ENCODE measurements at places on chromosomes 2 and 18.

DNA sequence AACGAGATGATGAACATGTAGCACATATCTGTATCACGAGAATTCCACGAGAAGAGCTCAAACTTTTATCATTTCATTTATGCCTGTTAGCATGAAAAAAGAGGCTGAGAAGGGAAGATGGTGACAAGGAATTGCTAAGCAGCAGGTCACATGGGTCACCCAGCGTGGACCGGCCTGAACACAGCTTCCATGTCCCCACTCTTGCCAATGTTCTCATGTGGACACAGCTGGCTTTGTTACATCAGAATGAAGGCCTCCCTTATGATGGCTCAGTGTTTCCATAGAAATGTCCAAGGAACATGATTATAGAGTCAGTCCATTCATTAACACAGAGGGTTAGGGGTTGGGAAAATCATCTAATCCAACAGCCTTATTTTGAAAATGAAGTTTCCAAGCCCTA is 215.4 kb downstream of the CMPK2 start:
- DNase-seq, result no peak

- no peak for DNase-seq
Measured at GRCh38 chr2:545711-546650, 131.2 kb downstream of the TMEM18 start.

GRCh38 chr18:73793386-73793785 is 354.2 kb downstream of the FBXO15 start:
- DNase-seq, result no peak

GRCh38 chr2:38080346-38080745 is 4.4 kb upstream of the CYP1B1 start:
- DNase-seq, result no peak

DNA sequence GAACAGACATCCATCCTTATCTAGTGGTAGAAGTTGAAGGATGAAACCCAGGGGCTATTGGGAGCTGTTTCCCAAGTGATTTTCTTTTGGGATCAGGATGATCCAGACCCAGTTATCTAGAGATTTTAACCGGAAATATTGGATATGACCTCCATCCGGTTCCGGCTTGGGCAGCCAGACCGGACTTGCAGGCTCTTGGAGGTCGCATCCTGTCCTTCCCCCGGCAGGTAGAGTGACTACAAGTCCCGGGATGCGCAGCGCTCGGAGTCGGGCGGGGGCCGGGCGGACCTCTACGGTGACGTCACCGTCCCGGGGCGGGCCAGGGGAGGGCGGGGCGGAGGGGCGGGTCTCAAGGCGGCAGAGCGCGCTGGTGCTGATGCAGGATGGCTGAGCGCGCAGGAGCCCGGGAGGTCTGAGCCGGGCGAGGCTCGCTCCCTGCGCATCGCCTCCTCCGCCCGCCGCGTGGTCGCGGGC is at the start of gene KIF5C:
Gene KIF5C (plus strand): TSS at position 360 of the 474 bp plus-strand sequence. CDS start 391 bp downstream, outside the sequence.
- DNase-seq, result peak; percentile 90

DNA sequence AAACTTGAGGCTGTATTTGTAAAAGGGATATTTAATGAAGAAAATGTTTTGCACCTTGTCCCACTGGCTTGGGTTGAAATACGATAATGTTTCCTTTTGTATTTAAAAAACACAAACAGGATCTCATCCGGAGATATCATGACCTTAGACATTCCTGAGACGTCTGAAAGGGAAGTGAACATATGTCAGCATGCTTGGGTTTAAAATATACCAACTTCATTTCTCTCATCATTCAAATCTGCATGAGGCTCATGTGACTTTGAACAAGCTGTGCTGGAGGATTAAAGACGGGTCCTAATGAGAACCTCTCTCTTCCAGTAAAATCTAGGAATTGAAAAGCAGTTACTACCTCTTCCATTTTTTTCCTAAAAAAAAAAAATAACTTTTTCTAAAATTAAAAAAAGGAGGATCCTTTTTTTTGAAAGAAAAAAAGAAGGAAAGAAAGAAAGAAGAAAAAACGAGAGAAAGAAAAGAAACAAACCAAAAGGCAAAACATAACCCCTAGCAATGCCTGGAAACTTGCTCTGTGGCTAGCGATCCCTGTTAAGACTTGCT is 106.8 kb upstream of the ZFP36L2 start:
- DNase-seq, result no peak

GRCh38 chr2:237857791-237858190 is 1.6 kb upstream of the RAMP1 start:
- DNase-seq, result no peak

GRCh38 chr2:188773075-188773474 is 201.1 kb upstream of the COL3A1 start:
- no peak for DNase-seq

DNA sequence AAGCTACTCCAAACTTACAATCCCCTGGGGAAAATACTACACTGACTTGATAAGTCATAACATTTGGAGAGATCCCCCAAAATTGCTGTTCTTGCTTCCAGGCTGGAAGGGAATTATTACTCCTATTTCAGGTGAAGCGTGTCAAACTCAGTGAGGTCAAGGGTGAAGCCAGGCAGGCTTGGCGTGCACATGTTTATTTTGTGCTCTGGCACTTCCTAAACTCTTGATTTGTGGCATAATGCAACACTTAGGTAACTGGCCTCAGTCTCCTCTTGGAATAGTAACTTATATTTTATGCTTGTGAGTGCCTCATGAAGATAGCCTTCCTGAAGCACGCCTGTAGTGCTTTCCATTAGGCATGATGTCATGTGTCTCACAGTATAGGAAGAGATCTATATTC is 751.2 kb downstream of the CNTNAP5 start:
- no peak for DNase-seq

DNA sequence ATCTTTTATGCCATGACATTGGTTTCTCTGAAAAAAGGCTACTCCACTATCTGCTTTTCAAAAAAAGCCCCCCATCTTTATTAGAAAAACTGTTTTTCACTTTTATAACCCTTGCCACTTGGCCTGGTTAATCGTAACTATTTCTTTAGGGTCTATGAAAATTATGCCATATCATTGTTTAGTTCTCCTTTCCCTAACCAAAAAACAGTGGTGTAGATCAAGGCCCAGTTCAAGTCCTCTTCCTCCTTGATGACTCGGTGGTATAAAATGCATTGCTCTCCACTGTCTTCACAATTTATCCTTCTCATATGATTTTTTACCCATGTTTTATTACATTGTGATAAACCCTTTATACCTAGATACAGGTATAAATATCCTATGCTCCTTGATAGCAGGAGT is 205.5 kb downstream of the ZNF521 start:
- DNase-seq, result no peak

DNA sequence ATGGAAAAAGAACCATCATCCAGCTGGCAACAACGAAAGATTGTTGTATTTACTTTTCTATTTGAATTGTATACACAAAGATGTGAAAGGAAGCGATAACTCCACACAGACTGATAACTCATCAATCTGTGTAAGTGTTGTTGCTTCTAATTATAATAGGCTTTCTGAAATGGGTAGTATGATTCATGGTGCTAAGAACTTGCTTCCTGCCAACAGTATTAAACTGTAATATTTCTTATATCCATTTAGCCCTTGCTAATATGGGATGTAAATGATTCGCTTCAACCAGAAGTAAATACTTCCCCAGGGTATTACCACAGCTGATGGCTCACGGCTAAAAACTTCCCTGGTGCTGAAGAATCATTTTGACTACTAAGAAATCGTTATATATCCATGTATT is 70.2 kb downstream of the TMEM163 start:
- no peak for DNase-seq

DNA sequence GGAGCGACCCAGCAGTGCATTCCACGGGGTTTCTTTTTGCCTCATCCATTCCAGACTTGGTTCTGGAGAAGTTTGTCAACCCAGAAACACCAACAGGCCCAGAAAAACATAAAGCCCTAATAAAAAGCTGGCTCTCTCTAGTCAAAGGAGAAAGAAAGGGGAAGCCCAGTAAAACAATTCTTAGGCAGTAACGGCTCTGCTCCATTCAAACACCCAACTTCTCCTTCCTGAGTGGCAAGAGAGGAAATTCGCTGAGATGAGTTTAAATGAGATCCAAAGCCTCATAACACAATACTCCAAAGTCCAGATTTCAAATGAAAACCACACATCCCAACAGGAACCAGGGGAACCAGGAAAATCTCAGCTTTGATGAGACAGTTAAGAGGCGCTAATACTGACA is 179.9 kb downstream of the RPIA start:
- no peak for DNase-seq
